Cardiac septum (tissue), 1 donor: ENCODE measurements at places on chromosomes 5 and 9. TPM values are rescaled to one million over a fixed set of nuclear protein-coding genes. Genes with fewer than 3 reads are reported as not detected.

PCDHGC4 gene
- 5.8 TPM for total RNA-seq

- no peak for DNase-seq
Observed at GRCh38 chr9:131395157-131396098, 1.5 kb downstream of the PRRC2B start.

ZDHHC11B gene
- total RNA-seq: 5.5 TPM

DNA sequence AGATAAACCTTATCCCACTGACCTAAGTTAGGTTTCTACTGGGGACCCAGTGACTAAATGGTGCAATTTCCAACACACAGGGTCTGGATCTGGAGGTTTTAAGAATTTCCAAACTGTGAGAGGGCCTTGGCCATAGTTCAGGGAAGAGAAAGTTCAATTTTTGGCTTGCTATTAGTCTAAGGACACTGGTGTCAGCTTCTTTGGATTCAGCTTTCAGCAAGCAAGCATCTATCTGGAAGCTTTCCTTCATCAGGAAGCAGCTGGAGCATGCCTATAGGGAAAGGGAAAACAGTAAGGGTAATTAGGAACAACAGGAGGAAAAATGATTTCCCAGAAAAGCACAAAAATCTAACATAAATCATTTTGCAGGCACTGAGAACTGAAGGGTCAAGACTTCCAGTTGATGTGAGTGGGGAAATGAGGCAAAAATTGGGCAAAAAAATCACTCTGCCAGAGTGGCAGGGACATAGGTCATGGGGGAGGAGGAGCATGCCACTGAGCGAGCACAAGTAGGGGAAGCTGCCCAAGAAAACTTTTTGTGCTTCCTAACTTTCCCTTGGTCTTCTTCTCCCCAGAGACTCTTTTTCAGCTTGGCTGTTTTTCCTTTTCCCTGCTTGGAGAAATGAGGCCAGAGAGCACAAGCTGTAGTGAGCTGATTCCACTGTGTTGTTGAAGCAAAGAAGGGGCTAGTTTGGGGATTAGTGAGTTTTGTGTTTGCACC lies 299.6 kb downstream of the FGF10 start:
- DNase-seq: no peak

AMBP gene
- not detected for total RNA-seq

- DNase-seq: no peak
Observed at GRCh38 chr9:26658476-26658875, 234.1 kb downstream of the CAAP1 start.

DNA sequence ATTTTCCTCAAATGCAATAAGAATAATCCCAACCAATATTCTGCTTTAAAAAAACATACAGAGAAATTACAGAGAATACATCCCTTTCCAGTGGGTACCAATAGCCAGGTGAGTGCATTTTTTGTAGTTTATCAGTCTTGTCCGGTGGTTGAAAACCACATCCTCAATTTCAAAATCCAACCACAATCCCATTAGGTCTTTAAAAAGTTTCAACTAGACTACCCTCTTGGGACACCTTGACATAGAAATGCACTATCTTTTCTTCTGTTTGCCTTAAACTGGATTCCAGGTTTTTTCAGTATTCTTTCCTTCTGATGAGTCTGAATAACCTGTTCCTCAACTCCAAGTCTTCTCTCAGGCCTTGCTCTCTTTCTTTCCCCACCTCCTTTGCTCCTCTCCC lies 223.3 kb downstream of the NR2F1-AS1 start:
- no peak for DNase-seq

DNA sequence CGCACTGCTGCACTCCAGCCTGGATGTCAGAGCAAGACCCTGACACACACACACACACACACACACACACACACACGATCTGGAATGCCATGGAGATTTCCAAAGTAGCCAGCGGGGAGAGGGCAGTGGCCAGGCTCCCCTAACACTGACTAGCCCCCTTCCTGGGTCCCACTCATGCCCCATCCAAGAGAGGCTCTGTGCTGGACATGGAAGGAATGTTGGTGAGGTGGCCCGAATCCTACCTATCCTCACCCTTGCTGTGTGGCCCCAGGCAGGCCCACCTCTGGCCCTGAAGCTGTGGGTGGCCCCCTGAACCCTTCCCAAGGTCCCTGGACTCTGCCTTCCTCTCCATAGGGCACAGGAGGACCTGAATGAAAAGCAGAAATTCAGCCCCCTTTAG lies 7.3 kb downstream of the BRD3 start:
- DNase-seq: no peak

ALDH1B1 gene
- total RNA-seq: 21.0 TPM

DNA sequence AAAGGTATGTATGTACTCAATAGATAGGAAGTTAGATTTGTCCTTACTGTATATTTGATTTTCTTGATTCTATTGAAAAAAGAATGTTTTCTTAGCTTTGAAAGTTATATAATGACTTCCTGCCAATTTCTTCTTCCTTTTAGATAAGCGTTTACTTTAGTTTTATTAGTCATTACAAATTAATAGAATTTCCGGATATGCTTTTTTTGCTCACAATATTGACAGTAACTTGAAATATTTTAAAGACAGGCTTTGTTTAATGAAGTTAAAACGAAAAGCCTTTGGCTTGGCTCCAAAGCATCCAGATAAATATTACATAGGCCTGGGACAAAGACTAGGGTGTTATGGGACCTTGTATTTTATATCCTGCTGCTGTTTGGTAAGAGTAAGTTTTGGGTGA lies 49.5 kb downstream of the CWC27 start:
- DNase-seq: no peak

GRCh38 chr5:109748546-109748945 lies 58.8 kb downstream of the MAN2A1 start:
- no peak for DNase-seq

DNA sequence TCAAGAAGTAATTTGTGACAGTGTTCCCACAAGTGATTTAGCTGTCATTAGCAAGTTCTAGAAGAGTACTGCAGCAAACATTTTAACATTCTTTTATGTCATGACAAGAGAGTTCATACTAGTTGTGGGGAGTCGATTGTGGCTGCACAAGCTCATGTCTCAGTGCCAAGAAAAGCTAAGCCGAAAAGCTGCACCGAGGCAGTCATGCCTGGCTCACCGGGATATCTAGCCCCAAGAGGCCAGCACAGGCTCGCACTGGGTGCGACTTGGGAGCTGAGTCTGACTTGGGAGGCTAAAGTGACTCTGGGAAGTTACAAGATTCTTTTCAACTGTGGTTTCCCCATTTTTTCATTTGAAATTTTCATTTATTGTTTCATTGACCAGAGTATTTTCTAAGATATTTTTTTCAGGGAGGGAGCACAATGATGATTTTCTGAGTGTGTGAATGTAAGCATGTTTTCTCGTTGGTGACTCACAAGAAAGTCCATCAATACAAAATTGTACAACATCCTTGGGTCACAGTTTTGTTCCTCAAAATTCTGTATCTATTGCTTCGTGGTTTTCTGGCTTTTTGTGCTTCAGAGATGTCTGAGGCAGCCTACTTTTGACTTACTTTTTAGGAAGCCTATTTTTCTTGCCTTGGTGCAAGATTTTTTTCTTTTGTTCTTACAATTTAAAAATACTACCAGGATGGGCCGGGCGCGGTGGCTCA lies 18.7 kb downstream of the CAST start:
- DNase-seq: no peak

GRCh38 chr5:133497608-133498348 lies 114.6 kb downstream of the FSTL4 start:
- no peak for DNase-seq

STING1 gene
- total RNA-seq: 85.3 TPM

FOXD4L6 gene
- not detected for total RNA-seq

GRCh38 chr9:108441726-108442125 lies 414.1 kb downstream of the ACTL7B start:
- DNase-seq: no peak

DNA sequence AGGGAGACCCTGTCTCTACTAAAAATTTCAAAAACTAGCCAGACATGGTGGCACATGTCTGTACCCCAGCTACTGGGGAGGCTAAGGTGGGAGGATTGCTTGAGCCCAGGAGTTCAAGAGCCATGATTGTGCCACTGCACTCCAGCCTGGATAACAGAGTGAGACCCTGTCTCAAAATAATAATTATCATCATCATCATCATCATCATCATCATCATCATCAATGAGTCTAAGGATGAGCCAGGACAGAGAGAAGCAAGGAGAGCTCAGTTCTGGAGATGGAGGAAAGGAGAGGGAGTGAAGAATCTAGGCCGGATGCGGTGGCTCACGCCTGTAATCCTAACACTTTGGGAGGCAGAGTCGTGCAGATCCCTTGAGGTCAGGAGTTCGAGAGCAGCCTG lies 36.7 kb upstream of the MATR3 start:
- no peak for DNase-seq

- no peak for DNase-seq
Observed at GRCh38 chr5:143374496-143375217, 28.8 kb downstream of the NR3C1 start.

TMC1 gene
- total RNA-seq: 0.27 TPM

- no peak for DNase-seq
Observed at GRCh38 chr5:175551266-175551665, 72.9 kb downstream of the SFXN1 start.

GRCh38 chr9:132582276-132582785 lies at the start of gene BARHL1:
Gene BARHL1 (plus strand): TSS chr9:132582606. CDS start chr9:132582798, 192 bp downstream.
- no peak for DNase-seq

DNA sequence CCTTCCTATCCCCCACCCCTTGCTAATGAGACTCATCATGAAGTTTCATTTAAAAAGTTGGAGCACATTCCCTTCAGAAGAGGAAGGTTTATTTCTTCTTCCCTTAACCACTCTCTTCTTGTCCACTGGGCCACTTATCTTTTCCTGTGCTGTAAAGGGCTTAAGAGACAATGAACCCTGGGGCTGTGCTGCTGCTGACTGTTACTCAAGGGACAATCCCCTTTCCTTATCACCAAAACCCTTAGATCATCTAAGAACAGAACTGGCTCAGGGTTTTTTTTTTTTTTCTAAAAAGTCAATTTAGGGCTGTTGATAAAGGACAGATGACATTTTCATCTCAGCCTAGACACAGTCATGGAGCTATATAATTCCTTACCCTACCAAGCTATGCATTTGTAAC lies 29.6 kb downstream of the CAPSL start:
- no peak for DNase-seq

DNA sequence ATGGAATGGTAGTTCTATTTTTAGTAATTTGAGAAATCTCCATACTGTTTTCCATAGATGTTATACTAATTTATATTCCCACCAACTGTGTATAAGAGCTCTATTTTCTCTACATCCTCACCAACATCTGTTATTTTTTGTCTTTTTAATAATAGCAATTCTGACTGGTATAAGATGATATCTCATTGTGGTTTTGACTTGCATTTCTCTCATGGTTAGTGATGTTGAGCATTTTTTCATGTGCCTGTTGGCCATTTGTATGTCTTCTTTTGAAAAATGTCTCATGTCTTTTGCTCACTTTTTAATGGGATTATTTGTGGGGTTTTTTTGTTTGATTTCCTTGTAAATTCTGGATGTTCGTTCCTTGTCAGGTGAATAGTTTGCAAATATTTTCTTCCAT lies 154.4 kb downstream of the ZSWIM6 start:
- no peak for DNase-seq

DNA sequence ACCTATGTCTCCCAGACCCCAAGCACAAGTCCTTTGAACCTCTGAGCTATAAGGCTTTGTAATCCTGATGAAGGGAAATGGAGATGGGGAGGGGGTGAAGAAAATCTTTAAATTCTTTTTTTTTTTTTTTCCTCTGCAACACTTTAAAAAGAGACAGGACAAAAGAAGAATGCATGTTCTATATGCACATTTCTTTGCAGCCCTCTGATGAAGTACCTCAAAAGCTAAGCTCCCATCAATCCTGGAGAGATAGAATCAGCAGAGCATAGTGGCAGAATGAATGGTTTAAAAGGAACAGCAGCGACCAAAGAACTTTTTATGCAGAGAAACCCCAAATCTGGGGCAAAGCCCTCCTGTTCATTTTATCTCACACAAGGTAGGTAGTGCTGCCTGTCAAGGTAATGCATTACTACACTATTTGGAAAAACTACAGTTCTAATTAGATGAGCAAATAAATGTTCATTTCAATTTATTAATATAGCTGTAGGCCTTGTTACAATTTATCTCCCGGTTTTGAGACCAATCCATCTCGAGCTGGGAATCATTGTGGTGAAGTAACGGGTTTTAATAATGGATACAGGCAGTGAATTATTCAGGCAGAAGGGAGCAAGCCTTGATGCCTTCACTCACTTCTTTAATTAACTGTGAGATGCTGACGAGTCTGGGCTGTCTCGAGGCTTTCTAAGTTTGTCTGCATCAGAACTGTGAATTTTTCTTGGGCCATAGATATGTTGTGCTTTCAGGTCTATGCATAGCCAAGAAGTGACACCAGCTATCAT lies 173.5 kb upstream of the ZNF608 start:
- no peak for DNase-seq

- DNase-seq: no peak
Observed at GRCh38 chr9:23290973-23291372, 535.1 kb downstream of the ELAVL2 start.

C8G gene
- 3.4 TPM for total RNA-seq

INSL6 gene
- not detected for total RNA-seq

DNA sequence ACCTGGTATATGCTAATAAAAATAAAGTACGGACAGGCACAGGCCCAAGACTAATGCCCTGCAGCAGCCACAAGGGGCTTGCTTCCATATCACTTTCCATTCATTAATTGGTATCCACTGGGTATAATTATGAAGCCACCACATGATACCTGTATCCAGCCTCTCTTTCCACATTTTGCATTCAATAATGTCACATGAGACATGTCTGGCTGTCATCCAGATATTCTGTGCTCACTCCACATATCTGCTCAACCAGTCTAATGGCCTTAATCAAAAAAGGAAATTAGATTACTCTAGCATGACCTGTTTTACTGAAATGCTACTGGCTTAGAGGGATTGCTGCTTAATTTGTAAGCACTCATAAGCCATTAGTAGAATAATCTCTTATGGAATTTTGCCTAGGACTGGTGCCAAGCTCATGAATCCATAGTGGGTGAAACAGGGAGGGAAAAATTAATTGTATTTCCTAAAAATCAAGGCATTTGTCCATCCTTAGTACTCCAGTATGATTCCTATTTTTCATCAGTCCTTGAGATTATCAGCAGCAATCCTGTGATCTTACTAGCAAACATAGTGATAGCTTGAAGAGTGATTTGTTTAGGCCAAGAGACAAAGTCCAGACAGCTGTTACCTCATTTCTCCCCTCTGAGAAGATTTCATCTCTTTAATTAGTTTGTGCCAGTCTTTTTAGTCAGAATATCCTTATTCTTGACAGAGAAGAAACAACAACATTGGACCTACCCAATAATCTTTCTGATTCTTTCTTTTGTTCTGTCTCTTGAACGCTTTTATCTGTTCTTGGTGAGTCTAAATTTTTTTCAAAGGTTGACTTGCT lies 119.2 kb upstream of the ABCA1 start:
- DNase-seq: no peak

LCN12 gene
- total RNA-seq: 20.7 TPM
